ENCODE measurements at places on chromosomes 12 and 14.

- no peak for DNase-seq
Observed at GRCh38 chr12:124592050-124592449, 24.6 kb upstream of the NCOR2 start.

- DNase-seq = no peak
Observed at GRCh38 chr14:99331811-99332210, 59.8 kb upstream of the BCL11B start.

- no peak for DNase-seq
Observed at GRCh38 chr14:104864267-104865080, 594 bp upstream of the CEP170B start.

DNA sequence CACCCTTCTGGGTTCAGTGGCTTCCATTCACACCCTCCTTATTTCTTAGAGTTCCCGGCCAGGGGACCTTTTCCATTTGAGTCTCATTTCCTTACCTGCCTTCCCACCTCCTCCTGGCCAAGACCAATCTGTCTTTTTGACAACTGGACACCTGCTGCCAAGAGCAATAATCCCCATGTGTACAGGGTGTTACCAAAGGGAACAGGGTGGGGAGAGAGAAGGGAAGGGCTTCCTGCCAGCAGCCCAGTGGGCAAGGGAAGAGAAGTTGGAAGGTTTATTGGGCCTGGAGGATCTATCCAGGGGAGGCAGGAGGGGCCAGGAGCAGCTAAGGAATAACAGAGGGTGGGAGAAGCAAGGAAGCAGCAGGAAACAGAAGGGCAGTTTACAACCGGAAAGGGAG lies 346.2 kb downstream of the C12orf75 start:
- DNase-seq = no peak

DNA sequence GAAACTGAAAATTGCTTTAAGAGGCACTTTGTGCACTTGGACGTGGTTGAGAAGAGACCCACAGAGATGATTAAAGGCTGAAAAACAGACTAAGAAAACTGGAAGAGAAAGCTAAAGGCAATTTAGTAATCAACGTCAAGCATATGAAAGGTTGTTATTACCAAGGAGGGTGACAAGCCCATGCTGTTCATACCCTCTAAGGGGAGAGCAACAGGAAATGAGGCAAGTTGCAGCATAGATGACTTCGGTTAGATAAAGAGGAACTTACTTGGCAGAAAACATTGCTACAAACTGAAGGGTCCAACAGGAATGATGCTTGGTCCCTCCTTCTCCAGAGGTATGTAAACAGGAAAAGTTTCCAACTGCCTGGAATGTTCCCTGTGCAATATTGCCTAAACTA lies 107.8 kb downstream of the DUSP6 start:
- DNase-seq = no peak

- DNase-seq = no peak
Observed at GRCh38 chr14:22668417-22668816, 24.3 kb upstream of the OR6J1 start.

- DNase-seq = no peak
Observed at GRCh38 chr12:128790221-128790620, 33.5 kb downstream of the SLC15A4 start.

- no peak for DNase-seq
Observed at GRCh38 chr12:120094485-120094884, 22.1 kb downstream of the RAB35 start.

DNA sequence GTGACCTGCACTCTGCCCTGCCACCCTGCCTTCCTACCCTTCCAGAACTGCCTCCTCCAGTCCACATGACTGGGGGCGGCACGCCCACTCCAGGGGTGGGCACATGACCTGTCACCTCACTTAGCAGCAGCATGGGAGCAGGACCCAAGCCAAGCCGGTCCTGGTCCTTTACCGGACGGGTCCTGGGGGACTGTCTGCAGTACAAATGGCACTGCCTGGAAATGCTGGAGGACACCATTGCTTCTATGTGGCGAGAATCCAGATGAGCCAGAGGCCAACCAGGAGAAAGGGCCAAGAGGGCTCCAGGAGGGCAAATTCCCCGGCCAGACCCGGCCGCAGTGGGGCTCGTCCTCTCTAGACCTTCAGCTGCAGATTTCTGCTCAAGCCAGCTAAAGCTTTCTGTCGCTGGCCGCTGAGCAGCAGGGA lies 33.1 kb downstream of the ITPK1 start:
- DNase-seq = no peak

DNA sequence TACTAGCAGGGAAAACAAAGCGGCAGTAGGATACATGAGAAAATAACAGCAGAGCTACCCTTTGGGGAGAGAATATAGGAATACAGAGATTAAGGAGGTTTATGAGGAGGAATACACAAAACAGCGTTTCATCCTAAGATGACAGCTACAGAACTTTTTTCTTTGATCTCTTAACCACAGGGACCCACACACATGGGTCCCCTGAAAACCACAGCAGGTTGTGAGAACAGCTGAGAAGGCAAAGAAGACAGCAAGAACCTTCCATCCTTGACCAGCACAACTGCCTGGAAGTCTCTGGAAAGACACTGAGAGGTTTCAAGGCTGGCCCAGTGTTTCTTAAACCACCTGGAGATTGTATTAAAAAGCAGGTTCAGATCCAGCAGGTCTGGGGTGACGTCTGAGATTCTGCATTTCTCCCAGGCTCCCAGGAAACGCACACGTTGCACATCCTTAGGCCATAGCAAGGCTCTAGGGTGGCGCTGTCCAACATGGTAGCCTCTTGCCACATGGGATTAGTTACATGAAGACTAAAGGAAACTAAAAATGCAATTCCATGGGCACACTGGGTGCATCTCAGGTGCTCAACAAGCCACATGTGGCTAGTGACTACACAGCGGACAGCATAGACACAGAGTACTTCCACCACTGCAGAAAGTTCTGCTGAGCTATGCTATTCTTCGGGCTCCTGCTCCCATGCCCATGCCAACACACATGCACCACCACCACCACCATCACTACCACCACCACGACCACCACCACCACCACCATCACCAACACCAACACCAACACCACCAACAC lies 92.3 kb downstream of the FOXN3 start:
- no peak for DNase-seq

DNA sequence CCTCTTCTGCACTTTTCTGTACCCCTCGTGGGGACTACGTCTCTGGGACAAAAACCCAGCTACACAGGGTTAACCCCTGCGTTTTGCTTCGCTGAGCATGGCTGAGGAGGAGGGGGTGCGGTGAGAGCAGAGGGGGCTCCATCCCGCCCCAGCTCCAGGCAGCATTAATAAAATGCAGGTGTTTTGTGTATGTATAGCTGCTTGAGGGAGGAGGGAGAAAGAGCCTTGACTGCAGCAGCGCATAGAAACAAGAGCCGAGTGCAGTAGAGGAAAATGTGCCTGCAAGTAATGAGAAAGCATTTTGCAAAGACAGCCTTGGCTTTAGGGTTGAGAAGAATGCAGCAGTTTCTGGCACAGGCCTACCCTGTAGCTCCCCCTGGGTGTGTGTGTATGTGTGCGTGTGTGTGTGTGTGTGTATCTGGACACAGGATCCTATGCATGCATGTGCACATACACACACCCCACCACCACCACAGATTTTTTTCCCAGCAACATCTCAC lies 103.9 kb downstream of the ZFP36L1 start:
- DNase-seq = no peak

DNA sequence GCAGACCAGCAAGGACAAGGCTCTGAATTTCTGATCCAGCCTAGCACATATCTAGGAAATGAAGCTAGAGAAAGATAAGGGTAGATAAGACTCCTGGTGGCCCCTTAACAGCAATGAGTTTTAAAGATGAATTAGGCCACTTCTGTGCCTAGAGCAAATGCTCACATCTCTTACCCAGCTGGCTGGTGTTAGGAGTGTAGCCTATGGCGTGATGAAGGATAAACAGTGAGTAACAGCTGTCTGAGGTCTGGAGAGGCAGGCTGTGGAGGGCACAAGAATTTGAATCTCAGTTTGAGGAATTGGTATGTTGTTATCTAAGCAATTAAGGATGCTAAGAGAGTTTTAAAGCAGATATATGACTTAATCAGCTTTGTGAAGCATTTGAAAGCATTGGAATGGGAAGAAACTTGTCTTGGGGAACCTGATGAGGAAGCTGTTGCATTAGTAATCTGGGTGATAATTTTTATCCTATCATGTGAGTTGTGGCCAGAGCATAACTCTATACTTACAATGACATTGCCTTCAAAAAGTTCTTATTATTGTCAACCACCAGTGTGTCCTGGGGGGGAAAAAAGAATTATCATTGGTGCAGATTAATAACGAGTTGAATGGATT lies 161.8 kb downstream of the SRGAP1 start:
- DNase-seq = no peak

DNA sequence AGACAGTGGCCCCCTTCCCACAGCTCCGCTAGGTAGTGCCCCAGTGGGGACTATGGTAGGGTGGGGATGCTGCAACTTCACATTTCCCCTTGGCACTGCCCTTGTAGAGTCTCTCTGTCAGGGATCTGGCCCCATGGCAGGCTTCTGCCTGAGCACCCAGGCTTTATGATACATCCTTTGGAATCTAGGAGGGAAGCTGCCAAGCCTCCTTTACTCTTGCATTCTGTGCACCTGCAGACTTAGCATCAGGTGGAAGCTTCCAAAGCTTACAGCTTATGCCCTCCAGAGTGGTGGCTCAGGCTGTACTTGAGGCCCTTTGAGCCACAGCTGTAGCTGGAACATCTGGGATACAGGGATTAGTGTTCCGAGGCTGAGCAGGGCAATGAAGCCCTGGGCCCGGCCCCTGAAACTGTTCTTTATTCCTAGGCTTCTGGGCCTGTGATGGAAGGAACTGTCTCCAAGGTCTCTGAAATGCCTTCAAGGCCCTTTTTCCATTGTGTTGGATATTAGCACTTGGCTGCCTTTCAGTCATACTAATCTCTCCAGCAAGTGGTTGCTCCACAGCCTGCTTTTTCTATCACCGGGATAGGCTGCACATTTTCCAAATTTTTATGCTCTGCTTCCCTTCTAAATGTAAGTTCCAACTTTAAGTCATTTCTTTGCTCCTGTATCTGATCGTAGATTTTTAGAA lies 22.2 kb upstream of the OR6J1 start:
- no peak for DNase-seq

- DNase-seq = no peak
Observed at GRCh38 chr14:22602862-22603261, 4.8 kb downstream of the ABHD4 start.

DNA sequence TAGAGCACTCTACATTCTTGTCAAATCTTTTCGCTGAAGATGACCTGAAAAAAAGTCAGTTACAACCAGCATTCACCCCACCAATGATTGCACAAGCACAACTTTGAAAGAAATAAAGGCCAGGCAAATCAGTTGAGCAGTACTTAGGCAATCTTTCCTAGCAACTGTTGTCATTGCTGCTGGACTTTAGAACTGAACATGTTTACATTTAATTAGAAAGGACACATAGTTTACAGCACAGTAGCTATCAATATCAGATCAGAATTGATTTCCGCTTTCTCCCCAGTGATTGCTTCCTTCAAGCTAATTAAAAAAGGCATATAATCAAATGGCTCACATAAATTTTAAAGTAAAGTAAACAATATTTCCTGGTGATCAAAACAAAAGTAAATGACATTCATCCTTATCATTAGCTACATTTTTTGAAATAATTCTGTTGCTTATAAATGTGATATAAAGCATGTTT lies 128.4 kb downstream of the FOXA1 start:
- DNase-seq = peak; percentile 6

- no peak for DNase-seq
Observed at GRCh38 chr14:102050625-102051024, 36.2 kb downstream of the HSP90AA1 start.

GRCh38 chr12:44457465-44457864 lies 418.6 kb downstream of the NELL2 start:
- no peak for DNase-seq

Data from epithelial cell of proximal tubule (primary cell).